ENCODE measurements at places on chromosomes 12 and 14. TPM values are rescaled to one million over a fixed set of nuclear protein-coding genes. Genes with fewer than 3 reads are reported as not detected.

Gene CARMIL3
- polyA plus RNA-seq, result not detected

Gene OAS1
- not detected for polyA plus RNA-seq

Gene ZDHHC22
- not detected for polyA plus RNA-seq

Gene AQP2
- not detected for polyA plus RNA-seq

DNA sequence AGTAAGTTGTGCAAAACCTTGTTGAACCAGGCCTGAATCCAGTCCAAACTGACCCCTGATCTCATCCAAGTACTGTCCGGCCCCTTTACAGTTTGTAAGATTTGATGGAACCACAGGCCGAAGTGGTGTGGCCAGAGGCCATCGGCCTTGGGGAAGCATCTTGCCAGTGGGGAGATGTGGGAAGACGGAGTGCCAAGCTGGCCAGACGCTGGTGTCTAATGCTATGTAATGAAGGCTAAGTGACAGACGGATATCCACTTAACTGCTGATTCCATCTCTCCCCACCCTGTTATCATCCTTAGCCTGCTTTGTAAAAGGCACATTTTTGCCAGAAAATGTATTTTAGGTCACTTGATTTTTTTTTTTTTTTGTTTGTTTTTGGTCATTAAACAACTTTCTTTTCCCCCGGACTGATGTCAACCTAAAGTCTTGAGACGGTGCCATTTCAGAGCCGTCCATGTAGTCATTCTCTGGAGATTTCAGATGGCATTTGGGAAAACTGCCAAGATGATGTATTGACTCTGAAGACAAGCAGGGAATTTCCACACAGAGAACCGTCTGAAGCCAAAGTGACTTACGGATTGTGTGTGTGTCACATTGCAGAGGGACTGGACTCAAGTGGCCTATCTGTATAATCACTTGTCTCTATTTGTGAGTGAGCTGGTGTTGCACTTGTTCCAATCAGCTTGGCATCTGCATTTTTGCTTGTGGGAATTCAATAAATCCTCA lies 86.5 kb upstream of the MANSC4 start:
- peak; percentile 85 for DNase-seq

DNA sequence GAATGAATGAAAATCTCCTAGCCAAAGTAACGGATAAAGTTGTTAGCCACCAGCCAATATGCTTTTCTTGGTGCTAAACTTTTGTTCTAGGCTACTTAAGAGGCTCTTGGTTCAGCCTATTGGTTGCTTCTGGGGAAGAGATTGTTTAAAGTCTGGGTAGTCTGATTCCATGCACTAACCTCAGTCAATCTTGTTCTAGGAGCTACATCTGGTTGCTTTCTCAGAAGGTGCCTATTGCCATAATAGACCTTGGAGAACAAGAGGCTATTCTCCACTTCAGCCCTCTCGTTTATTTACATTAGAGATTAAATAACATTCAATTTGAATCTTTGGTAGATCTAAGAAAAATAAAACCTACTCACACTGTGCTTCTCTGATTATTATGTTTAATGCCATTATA lies 40.8 kb upstream of the OTOGL start:
- no peak for DNase-seq

Measured in GM23248 (cell line).